ENCODE measurements at places on chromosomes 3 and 15.
A peak's percentile ranks its signal among the peaks of the same experiment; 100 is the strongest.

- DNase-seq: no peak
These were observed 994 bp downstream of the MESP1 start for GRCh38 chr15:89749951-89750559.

GRCh38 chr3:194163697-194164096 lies 27.7 kb downstream of the HES1 start:
- DNase-seq: no peak

GRCh38 chr3:53168175-53168923 lies 7.3 kb downstream of the PRKCD start:
- DNase-seq: no peak

DNA sequence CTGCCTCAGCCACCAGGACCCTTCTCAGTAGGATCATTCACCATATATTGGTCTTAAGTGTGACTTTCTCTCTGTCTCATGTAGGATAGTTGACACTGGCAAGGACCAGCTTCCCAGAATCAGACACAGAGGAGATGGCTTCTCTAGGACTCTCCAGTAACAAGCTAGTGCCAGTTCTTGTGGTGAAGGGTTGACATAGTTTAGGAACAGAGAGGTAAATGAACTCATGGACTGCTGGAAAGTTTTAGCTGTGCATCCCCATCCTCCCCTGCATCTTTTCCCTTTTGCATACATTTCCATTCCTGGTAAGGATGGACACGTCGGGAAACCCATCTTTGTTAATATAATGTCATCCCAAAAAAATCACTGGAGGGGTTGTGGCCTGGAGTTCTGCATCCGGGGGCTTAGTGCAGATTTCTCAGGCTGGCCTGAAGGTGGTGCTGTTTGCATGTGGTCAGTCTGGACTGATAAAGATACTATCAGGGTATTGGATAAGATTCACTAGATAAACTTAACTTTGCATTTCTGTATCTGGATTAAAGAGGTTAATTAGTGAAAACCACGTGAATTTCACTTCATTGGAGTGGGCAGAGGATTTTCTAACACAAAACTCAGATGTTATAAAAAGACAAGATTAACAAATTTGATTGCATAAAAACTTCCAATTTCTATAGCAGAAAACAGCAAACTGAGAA lies 110.8 kb downstream of the TBC1D2B start:
- DNase-seq: peak; percentile 32

DNA sequence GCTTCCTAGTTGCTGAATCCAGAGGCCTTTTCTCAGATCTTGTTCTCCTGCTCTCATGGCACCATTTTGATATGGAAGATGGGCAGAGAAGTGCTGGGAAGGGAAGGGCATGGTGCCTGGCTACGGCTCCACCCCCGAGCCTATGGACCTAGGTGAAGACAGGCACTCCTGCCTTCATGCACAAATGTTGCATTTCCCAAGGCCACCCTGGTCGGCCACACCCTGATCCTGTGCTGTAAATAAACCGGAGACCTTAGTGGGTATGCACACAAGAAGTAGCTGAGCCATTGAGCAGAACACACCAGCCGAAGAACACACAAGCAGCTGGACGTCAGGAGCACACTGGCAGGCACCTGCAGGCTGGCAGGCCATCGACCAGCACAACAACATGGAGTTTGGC lies 261.6 kb downstream of the SHQ1 start:
- no peak for DNase-seq

DNA sequence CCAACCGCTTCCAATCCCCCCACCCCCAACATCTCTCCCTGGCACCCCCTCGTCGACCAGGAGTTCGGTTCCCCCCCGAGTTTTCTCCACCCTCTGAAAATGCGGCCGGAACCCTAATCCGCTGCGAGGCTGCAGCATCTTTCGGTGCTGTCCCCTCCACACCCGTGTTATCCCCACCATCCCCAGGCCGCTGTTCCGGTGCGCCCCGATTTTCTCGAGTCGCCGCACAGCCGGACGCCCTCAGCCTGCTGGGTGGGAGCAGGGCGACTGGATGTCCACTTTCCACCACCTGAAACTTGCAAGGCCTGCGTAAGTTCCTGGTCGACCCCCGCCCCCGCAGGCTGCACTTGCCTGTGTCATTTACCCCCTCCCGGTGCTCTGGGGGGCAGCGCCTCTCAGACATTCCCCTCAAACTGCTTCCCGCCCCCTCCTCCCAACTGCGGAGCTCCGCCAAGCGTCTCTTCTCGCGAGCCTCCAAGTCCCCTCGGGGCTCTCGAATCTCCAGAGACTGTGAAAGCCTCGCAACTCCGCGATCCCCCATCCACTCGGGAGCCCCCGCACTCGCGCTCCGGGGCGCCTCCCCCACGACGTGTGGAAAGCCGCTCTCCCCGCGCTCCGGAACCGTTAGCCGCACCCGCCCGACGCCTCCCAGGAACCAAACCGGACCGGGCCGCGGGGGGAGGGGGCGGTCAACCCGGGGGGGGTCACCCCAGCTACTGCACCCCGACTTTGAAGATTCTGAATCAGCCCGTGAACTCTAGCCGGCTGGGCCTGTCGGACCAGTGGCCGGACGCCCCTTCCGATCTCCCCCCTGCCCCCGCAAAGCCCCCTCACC lies 566 bp downstream of the ETV5 start:
- peak; percentile 12 for DNase-seq

- no peak for DNase-seq
These were observed 517.2 kb downstream of the FOXP1 start for GRCh38 chr3:71066356-71066755.

- no peak for DNase-seq
These were observed 303.9 kb downstream of the PDCD6IP start for GRCh38 chr3:34102288-34102687.

GRCh38 chr3:34419801-34420200 lies 621.4 kb downstream of the PDCD6IP start:
- DNase-seq: no peak

DNA sequence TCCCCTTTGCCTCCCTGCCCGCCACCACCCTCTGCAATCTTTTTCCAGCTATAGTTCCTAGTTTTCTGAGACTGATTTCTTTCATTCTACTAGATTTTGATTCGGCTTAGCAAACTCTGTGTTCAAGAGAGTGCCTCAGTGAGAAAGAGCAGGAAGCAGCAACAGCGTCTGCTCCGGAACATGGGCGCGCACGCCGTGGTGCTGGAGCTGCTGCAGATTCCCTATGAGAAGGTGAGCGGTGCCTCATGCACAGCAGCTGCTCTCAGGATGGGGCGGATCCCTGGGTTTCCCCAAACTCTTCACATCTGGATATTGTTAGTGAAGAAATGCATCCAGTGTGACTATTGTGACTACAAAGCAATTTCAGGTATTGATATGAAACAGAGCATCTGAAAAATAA lies 191.8 kb downstream of the ITPR1 start:
- DNase-seq: no peak

GRCh38 chr15:34011481-34011880 lies 27.5 kb downstream of the AVEN start:
- DNase-seq: no peak

- DNase-seq: no peak
These were observed 44.0 kb downstream of the CD200 start for GRCh38 chr3:112376992-112377391.

DNA sequence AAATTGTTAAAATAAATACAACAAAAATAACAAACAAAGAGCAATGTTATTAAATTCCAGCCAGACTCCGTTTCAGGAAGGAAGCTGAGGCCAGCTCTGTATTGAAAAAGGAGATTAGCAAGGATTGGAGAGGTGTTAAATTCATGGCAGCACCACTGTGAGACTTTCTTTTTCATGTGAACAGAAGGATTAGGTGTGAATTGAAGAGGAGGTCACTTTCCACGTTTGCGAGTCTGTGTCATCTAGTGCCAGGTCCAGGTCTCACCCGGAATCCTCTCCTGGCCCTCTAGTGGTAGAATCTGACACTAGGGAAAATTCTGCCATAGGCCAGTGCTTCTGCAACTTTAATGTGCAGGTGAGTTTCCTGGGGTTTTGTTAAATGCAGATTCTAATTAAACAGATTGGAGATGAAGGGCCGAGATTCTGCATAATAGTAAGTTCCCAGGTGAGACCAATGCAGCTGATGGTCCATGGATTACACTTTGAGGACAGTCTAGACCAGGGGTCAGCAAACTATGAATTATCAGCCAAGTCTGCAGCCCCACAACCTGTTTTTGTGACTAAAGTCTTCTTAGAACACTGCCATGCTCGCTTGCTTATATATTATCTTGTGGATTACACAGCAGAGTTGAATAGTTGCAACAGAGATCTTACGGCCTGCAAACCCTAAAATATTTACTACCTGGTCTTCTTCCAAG lies 9.2 kb upstream of the SLC6A1 start:
- no peak for DNase-seq

DNA sequence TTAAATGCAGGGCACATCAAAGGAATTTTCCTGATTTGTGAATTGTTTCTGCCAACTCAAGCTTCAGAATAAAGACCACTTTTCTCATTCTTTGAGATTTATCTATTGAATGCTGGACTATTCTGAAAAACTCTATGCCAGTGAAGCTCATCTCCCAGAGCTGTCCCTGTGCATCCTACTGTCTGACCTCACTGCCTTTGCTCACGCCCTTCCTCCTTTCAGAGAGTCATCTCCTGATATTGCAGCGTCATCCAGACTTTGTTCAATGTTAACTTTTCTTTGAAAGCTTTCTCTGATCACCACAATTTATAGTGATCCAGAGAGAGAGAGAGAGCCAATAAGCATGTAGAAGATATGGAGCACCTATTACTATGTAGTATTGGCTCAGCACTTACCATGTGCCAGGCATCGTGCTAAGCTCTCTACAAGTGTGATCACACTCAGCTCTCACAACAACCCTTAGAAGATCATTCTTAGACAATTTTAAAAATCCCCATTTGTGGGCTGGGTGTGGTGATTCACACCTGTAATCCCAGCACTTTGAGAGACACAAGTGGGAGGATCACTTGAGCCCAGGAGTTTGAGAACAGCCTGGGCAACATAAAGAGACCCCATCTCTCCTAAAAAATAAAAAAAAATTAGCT lies 30.2 kb upstream of the TLE3 start:
- DNase-seq: no peak
